ENCODE measurements at places on chromosomes 7 and 10.

- DNase-seq = no peak
These were observed 38.8 kb upstream of the DNAH11 start for GRCh38 chr7:21504021-21504420.

DNA sequence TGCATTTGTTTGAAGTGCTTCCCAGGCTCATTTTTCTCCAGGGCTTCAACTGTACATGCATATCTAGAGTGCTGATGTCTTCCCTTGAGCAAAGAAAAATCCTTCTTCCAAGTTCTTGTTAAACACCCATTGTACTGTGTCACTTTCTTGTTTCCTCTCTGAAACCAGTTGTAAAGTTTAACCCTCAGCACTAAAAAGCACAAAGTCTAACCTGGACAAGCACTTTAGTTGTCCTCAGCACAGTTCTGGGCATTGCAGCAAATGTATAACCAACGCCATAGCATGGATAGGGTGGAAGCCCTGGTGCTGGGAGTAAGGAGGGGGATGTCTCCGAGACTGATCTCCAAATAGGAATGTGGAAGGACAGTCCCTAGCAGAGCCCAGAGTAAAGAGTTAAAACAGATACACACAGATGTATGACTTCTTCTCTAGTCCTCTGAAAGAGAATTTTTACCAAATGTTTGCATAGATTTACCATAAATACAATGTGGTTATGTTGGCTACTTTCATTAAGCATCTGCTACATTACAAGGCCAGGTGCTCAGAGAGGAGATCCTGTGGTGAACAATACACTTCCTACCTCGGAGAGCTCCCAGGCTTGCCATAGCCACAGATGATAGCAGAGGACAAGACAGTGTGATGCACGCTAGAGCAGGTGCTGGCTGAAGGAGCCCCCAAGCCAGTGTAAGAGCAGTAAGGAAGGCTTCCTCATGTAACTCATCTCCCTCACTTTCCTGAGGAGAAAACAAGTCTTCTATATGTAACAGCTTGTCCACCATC lies 57.0 kb downstream of the DNAJC12 start:
- no peak for DNase-seq

GRCh38 chr7:27478084-27478483 lies 184.6 kb downstream of the HIBADH start:
- no peak for DNase-seq

DNA sequence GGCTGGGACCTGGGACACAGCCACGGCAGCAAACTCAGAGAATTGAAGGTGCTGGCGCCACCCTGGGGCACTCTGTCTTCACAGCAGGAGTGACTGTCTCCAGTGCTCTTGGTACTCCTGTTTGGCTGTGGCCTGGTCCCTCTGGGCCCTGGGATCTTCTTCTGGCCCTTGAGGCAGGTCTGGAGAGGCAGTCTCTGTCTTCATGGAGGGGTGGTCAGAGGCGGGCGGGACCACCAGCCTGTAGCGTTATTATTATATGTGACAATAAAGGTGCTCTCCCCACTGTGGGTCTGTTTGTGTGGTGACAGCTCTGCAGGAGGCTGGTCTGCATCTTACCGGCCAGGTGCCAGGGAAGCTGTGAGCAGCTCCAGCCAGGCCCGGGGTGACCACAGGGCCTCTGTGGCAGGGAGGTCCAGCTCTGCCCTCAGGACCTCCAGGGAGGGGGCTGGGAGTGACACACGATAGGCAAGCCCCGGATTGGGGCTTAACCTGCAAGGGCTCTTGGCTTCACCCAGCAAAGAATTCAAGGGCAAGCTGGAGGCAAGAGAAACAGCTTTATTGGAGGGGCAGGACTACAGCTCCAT lies 70.3 kb downstream of the MYL10 start:
- DNase-seq = no peak

DNA sequence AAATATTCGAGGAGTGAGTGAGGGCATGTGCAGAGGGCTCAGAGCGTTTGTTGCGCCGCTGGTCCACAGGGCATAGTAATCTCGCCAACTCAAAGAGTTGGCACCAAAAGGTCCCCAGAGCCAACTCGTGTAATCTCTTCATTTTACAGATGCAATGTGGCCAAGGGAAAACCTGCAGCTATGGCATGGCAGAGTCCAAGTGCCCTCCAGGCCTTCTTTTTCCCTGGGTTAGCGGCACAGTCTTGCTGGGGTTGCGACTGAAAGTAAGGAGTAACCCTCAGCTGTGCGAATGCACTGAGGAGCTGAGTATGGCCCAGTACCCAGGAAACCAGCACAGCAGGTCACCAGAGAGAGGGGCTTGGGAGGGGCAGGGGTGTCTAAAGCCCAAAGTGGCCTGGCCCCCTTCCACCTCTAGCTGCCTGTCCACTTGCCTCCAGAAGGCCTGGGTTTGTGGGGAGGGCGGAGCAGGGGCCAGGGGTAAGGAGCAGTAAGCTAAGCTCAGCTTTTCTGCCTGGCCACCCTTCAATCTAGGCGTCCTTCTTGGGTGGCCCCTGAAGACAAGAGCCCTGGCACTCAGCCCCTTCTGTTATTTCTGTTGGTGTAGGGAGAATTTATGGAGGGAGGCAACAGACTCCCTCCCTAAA lies 3.3 kb upstream of the GAD2 start:
- DNase-seq = no peak

DNA sequence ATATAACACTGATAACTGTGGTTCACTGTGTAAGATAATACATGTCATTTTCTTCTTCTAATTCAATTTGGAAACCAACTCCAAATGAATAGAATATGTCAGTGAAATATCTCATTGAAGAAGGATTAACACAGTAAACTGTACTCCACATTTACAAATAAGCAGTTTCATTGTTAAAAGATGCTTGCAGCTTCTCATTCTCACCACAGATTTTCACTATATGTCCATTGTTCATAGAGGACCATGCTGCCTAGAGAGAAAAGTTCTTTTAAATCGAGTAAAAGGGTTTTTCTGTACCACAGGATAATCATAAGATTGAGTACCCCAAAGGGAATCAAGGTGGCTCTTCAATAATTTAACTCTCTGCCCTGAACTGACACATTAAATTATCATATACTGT lies 165.5 kb downstream of the LRRN3 start:
- no peak for DNase-seq

- no peak for DNase-seq
These were observed 45.7 kb downstream of the RHOBTB1 start for GRCh38 chr10:60898321-60898720.

GRCh38 chr7:18210377-18210776 lies 182.7 kb upstream of the PRPS1L1 start:
- DNase-seq = no peak

DNA sequence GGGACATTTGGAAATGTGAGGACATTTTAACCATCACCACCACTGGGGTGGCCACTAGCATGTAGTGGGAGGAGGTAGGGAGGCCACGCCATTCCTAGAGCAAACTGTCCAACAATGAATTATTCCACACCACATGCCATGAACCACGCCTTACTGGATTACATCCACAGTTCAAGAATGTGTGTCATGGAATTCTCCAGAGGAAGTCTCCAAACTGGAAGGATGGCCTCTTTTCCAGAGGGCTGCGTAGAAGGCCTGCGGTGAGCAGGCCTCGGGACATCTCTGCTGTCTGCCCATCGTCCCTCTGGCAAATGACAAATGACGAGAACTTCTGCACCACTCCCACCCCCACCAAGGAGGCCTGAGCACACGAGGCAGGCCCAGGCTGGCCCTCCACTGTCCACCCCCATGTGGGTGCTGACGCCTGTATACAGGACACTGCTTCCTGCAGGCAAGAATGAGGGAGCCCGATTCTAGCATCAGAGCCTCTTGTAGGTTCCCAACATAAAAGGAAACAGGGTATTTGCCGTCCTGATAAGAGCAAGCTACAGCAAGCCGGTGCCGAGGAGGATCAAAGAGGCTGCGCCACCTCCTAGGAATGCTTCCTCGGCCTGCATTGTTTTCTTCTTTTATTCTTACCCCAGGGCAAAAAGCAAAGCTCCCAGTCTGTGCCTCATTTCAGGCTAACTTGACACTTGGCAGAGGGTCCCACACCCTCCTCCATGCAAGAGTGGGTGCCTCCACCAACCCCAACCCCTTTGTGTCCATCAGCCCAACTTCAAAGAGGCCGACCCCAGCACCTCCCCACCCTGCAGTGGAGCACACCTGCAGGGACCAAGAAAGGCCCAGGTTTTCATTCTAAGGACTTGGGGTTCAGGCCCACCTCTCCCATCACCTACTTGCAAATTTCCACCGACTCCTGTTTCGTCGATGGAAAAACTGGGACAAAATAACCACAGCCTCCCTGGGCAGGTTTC lies 23.9 kb downstream of the TNS3 start:
- DNase-seq = peak; percentile 30

DNA sequence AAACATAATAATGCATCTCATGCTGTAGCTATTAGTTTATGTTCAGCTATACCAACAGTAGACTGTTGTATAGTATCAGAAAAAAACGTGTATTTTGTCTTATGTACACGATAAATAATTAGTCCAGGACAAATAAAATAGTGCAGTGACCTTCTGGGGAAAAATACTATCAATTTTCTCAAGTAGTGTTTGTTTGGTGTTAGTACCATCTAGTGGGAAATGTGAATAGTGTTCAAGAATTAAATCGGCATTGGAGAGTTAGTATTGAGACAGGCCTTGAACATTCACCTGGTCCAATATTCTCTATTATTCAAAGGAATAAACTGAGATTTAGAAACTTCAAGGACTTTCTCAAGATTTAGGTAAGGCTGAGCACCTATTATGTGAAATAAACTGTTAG lies 21.7 kb upstream of the OR2A5 start:
- no peak for DNase-seq

DNA sequence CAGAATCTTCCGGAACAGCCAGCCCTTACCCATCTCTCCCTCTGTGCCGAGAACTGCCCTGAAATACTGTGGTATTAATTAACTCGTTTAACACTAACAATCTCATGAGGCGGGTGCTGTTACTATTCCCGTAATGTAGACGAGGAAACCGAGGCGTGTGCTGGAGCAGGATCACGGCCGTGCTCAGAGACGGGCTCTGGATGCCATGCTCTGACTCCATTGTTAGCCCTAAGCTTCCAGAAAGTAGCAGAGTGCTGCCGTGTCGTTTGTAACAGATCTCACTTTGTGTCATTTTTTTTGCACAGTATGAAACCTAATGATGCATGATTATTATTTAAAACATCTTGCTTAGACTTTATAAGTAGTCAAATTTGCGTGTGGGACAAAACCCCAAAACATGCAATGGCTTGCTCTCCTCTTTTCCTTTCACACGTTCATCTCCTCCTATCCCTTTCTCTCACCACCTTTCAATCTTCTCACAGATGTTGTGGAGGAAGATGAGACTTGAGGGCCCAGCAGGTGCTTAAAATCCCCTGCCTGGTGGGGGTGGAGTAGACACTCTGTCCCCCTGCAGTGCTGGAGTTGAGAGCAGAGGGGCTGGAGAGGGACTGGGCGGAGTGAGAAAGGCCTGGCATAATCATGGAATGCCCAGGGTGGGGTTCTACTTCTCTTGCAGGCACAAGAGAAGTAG lies 482 bp upstream of the ACTR3C start:
- DNase-seq = no peak

DNA sequence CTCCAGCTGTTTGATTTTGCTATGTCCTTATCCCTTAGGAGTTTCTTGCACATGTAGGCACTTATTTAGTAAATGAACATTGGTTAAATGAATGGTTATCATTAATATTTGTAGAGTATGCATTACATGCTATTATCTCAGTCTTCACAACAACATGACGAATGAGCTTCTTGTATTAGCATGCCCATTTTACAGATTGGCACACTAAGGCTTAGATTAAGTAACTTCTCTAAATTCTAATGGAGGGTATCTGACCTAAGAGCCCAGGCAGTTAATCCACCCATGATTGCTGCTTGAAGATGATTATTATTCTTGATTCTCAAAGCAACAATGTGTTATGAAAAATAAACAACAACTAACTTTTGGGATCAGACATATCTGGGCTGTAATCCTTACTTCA lies 32.7 kb downstream of the SP8 start:
- no peak for DNase-seq

DNA sequence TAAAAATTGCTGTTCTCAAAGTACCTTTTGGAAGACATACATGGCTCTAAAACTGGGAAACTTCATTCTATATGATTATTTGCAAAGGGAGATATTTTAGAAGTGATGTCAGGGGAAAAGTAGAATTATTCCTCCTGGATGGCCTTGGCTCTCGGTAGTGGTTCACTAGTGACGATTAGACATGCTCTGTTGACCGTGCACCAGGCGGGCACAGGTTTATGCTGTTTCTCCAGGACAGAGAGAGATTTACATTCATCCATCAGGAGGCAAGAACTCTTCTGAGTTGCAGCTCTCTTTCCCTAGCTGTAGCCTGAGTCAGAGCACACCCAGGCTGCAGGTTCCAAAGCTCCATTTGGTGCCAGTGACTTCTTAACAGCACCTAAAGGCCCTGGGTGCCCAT lies 184.9 kb upstream of the WDR11 start:
- DNase-seq = no peak

GRCh38 chr10:59588791-59589190 lies 120.9 kb downstream of the SLC16A9 start:
- DNase-seq = no peak

GRCh38 chr7:6529643-6530042 lies 21.6 kb downstream of the GRID2IP start:
- no peak for DNase-seq

- no peak for DNase-seq
These were observed 5.5 kb downstream of the RAMP3 start for GRCh38 chr7:45162943-45163691.

GRCh38 chr10:14476006-14476405 lies 145.3 kb upstream of the FRMD4A start:
- no peak for DNase-seq

DNA sequence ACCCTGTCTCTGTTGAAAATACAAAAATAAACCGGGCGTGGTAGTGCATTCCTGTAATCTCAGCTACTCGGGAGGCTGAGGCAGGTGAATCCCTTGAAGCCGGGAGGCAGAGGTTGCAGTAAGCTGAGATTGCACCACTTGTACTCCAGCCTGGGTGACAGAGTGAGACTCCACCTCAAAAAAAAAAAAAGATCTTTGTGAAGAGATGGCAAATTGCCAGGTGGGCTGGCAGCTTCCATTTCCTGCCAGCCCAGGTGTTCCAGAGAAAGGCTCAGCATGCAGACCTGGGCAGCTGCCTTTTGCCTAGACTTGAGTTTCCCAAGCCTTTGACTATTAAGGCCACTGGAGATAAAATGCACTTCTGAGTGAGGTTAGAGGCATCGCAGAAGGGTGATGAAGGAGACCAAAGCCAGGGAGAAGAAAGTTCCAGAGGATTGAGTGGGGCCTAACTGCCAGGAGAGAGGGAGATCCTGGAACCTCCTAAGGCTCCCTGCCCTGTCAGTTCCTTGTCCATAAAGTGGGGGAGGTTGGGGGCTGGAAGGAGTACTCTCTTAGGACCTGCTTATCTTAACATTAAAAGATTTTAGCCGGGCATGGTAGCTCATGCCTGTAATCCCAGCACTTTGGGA lies 10.0 kb upstream of the DDIT4 start:
- no peak for DNase-seq
